ENCODE measurements at places on chromosomes 2 and 18. TPM values are rescaled to one million over a fixed set of nuclear protein-coding genes. Genes with fewer than 3 reads are reported as not detected.

The SLC23A3 gene
- total RNA-seq = 8.1 TPM

The VIT gene
- total RNA-seq = 8.9 TPM

The CAVIN2 gene
- 26.8 TPM for total RNA-seq

The MC5R gene
- total RNA-seq = not detected

The SCYGR4 gene
- not detected for total RNA-seq

The SERPINB5 gene
- total RNA-seq = not detected

The DNAH7 gene
- 0.46 TPM for total RNA-seq

The ABCG8 gene
- total RNA-seq = not detected

The SMYD1 gene
- not detected for total RNA-seq

The GKN2 gene
- not detected for total RNA-seq

The CAPN13 gene
- total RNA-seq = not detected

The ACMSD gene
- total RNA-seq = not detected

The ELOA2 gene
- total RNA-seq = not detected

The MERTK gene
- total RNA-seq = 0.69 TPM

The LYG1 gene
- 0.59 TPM for total RNA-seq

The GLI2 gene
- total RNA-seq = 10.0 TPM

The POTEE gene
- total RNA-seq = not detected

The MOGAT1 gene
- total RNA-seq = not detected

The SERPINB10 gene
- not detected for total RNA-seq

The LYPD1 gene
- total RNA-seq = 12.8 TPM

The TBR1 gene
- total RNA-seq = not detected

The KLHL41 gene
- total RNA-seq = 0.72 TPM

The RHBDD1 gene
- 55.6 TPM for total RNA-seq

The CRYGC gene
- not detected for total RNA-seq
